Adipocyte (in vitro differentiated cells): ENCODE measurements at places on chromosomes 12 and 14.

GRCh38 chr12:117718559-117718958, 250.2 kb downstream of the KSR2 start:
- no peak for DNase-seq

DNA sequence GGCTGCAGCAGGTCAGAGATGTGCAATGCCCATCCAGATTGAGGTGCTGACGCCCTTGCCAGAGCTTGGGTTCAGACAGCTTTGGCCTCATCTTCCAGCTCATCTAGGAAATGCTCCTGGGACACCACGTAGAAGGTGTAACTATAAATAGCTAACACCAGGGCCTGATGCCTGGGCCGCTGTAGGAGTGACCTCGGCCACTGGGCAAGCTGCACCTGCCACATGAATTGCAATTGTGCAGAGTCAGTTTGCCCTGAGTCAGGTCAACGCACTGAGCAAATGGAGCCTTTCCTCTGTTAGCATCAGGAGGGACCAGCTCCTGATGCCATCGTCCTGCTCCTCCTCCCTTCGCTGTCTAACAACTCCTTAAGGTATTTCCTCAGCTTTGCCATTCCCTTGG, 17.4 kb upstream of the DNM1L start:
- no peak for DNase-seq

GRCh38 chr12:54569995-54570528, 18.4 kb downstream of the PPP1R1A start:
- DNase-seq: no peak

DNA sequence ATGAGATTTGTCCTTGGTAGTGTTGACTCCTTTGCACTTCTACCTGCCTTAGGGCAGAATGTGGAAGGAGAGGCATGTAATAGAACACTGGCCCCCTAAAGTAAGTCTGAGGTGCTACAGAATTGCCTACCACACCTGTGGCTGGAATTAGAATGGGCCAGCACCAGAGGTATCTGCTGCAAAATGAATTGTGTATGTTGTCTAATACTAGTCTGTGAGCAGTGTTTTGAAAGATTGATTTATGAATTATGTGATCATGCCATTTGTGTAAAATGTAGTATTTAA, 5.7 kb upstream of the STYX start:
- DNase-seq: no peak

DNA sequence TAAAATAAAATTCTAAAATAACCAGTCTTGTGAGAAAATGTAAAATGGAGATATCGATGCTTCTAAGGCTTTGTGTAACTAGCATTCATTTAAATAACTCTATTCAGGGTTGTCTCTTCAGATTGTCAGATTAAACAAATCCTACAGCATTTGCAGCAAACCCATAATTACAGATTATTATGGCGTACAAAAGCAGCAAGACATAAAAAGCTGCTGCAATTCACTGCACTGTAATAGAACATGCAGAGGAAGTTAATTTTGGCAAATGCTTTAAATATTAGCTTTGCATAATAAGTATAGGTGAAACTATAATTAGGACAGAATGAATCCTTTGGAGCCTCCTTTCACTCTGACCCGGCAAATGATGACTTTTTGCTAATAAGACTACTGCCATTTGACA, 98.3 kb downstream of the INSM2 start:
- DNase-seq: no peak

GRCh38 chr12:2118061-2118460, 65.3 kb downstream of the CACNA1C start:
- DNase-seq: no peak

GRCh38 chr14:70832561-70833305, 23.4 kb upstream of the MAP3K9 start:
- no peak for DNase-seq

GRCh38 chr12:46438719-46439319, 66.2 kb upstream of the SLC38A2 start:
- no peak for DNase-seq

GRCh38 chr14:20489093-20489994, 16.0 kb upstream of the RNASE10 start:
- peak; percentile 45 for DNase-seq

- DNase-seq: peak; percentile 48
Observed at GRCh38 chr14:63544591-63545299, 1.6 kb upstream of the PPP2R5E start.

DNA sequence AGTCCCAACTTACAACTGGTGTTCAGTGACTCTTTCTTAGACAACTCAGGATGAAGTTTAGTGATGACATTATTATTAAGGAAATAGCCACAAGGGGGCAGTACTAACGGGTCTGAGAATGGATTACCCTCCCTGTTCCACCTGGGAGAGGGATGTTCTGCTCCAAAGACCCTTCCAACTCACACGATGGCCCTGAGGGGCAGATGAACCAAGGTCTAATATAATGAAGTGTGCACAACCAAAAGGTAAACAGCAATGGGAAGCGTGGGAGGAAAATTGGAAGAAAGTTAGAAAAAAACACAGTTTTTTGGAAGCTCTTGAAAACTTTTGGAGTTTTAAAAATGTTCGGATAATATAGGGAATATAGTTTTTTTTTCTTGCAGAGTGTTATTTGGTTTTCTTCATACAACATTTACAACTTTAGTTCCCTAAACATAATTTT, 24.0 kb downstream of the FGF6 start:
- peak; percentile 76 for DNase-seq

- no peak for DNase-seq
Observed at GRCh38 chr12:94948232-94948810, 55.2 kb downstream of the NDUFA12 start.

DNA sequence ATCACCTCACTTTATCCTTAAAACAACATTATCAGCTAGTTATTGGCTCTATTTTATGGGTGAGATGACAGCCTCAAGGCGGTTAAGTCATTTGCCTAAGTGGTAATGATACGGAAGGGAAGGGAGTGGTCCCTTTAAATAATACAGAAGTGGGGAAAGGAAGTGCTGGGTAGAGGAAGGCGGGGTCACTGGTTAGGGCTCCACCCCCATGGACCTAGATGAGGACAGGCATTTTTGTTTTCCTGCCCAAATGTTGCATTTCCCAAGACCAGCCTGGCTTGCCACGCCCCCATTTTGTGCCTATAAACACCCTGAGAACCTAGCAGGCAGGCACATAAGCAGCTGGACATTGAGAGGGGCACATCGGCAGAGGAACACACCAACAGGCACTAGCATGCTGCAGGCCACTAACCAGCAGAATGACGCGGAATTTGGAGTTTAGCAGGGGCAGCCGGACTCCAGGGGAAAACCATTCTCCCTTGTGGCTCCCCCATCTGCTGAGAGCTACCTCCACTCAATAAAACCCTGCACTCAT, 100.9 kb downstream of the EPS8 start:
- DNase-seq: no peak

GRCh38 chr14:80455031-80455430, 243.7 kb upstream of the DIO2 start:
- DNase-seq: no peak

GRCh38 chr14:20306079-20306423, 300 bp upstream of the TTC5 start:
- no peak for DNase-seq

GRCh38 chr14:35374263-35374712, 30.3 kb downstream of the NFKBIA start:
- peak; percentile 99 for DNase-seq

- no peak for DNase-seq
Observed at GRCh38 chr14:39680777-39681176, 248.5 kb upstream of the FBXO33 start.

DNA sequence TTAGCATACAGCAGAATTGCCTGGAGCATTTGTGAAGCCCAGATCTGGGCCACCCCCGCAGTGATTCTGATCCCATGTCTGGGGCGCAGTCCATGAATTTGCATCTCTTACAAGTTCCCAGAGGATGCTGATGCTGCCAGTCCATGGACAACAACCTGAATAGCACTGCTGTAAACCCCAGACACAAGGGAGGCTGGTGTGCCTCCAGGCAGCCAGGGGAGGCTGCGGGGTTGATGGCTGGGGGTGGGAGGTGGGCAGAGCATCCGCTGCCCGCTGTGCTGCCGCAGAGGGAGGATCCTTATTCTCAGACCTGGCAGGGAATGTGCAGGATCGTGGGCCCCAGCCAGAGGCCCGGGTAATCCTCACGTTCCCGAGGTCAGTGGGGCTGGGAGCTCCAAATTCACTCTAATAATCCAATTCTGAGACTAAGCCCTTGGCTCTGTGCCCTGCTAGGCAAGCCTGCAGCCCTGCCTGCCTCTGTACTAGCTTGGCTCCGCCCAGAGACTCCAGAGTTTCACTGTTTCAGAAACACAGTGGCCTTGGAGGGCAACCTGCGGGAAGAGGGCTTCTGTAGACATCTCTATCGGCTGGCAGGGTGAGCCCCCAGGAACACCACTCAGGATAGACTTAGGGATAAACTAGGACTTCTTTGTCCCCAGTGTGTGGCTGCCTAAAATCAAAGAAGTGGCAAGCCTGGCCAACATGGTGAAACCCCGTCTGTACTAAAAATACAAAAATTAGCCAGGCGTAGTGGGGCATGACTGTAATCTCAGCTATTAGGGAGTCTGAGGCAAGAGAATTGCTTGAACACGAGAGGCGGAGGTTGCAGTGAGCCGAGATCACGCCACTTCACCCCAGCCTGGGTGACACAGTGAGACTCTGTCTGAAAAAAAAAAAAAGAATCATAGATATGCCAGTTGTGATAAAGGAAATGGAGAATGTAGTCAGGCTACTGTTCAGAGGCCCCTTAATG, 17.8 kb upstream of the MLEC start:
- DNase-seq: peak; percentile 57

- peak; percentile 98 for DNase-seq
Observed at GRCh38 chr14:63642229-63642611, 549 bp upstream of the WDR89 start.

DNA sequence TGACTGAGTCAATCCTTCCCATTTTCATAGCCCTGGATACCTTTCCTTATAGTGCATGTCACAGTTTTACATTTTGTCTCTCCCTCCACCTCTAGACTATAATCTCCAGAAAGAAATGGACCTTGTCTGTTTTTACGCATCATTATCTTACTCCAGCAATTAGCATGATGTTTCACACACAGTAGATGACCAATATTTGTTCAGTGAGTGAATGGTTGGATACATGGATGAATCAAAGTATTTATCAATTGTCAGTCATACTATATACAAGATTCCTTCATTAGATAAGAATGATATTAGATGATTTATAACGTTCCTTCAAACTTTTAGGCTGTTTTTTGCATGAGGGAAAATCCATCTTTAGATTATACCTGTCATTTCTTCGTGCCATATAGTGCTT, 61.1 kb downstream of the PTHLH start:
- no peak for DNase-seq

DNA sequence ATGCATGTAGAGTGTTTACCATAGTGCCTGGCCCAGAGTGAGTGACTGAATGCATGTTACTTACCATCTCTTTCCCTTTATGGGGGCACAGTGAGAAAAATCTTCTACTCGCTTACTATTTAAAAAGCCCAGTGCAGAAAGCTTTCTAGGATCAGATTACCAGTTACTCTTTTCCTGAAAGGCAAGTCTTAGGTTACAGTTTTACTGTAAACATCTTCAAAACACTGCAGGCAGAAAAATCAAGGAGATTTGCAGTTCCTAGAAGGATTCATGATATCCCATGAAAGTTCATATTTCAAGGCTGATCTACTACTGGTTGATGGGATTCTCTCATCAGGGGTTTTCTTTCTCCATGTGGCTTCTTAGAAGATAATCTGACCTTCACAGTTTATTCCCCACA, 29.3 kb upstream of the DAAM1 start:
- DNase-seq: peak; percentile 45

DNA sequence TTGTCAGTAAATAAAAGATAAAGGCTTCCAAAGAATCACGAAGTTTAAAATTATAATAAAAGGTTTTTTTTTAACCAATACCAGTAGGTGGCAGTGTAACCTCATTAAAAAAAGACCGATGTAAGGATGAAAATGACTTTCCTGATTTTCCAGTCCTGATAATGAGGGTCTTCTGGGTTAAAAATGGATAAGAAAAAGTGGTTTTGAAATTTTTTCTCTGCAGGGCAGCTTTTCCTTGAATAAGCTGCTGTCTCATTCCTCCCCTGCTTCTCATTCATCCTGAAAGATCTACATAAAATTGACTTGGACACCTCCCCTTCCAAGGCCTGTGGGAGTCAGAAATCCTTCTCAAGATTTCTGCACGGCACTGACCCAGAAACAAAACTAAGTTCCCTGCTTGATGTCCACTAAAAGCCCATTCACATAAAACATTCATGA, 58.9 kb upstream of the FBXO33 start:
- DNase-seq: peak; percentile 72

GRCh38 chr12:73181244-73181643, 909.1 kb downstream of the TRHDE start:
- no peak for DNase-seq

- peak; percentile 87 for DNase-seq
Observed at GRCh38 chr12:43882578-43883178, 46.8 kb downstream of the TMEM117 start.

DNA sequence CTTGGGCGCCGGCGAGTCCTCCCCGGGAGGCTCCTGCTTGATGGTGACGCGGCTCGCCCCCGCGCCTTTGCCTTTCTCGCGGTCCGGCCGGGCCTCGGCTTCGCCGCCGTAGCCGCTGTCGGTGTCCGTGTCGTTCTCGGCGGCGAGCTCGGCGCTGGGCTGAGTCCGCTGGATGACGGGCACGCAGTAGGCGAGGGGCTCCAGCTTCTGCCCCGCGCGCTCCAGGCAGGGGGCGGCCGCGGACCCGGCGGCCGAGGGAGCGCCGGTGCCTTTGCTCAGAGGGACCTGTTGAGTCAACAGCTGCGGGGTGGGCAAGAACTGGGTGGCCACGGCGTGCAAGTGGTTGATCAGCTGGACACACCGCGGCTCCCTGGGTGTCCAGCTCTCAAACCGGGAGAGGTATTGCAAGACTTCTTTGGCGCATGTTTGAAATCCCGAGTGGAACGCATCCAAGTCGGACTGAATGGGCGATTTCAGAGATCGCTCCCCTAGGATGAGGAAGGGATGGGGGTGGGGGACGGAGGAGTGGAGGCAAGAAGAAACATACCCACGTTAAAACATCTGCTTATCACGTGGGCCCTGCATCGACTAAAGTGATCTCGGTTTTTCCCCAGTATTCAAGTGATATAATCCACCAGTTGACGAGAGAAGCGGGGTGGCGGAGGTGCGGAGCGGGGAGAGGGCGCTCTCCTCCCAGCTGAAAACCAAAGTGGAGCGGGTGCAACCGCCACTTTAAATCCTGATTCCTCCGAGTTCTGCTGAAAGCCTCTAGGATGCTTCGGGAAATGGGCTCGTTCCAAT, 2.0 kb downstream of the BHLHE41 start:
- peak; percentile 81 for DNase-seq

GRCh38 chr12:11884116-11884515, 186.6 kb upstream of the BCL2L14 start:
- no peak for DNase-seq

GRCh38 chr14:106530423-106531107, 1004.2 kb downstream of the TMEM121 start:
- no peak for DNase-seq
